Spinal cord (tissue), 10 donors: ENCODE measurements at places on chromosomes 12 and 14. TPM values are rescaled to one million over a fixed set of nuclear protein-coding genes. Genes with fewer than 3 reads are reported as not detected.

The SLC6A12 gene
- 91.0 TPM for total RNA-seq

The SYNDIG1L gene
- 4.6 TPM for total RNA-seq

The TTC6 gene
- 6.7 TPM for total RNA-seq

The NAV3 gene
- 96.3 TPM for total RNA-seq

The SLC25A47 gene
- total RNA-seq: not detected

The DACT1 gene
- 42.6 TPM for total RNA-seq

The MYRFL gene
- total RNA-seq: 1.1 TPM
